ENCODE measurements at places on chromosomes 7 and 10.

- no peak for DNase-seq
Observed at GRCh38 chr10:97737770-97738265, 890 bp downstream of the ZFYVE27 start.

DNA sequence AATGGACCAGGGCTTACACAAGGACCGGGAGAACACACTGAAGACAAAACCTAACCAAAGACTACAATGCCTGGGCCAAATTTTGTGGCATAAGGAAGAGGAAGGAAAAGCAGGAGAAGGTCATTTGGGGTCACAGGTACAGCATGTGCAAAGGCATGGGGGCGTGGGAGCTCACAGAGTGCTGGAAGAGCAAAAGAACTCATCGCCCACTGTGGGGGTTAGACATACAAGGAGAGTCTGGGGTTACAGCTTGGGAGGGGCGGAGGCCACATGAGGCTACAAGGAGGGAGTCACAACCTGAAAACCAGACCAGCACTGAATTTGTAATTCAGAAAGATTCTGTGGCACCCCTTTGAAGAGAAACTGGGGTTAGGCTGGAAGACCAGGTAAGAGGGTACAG lies 9.7 kb downstream of the PUS7 start:
- no peak for DNase-seq

DNA sequence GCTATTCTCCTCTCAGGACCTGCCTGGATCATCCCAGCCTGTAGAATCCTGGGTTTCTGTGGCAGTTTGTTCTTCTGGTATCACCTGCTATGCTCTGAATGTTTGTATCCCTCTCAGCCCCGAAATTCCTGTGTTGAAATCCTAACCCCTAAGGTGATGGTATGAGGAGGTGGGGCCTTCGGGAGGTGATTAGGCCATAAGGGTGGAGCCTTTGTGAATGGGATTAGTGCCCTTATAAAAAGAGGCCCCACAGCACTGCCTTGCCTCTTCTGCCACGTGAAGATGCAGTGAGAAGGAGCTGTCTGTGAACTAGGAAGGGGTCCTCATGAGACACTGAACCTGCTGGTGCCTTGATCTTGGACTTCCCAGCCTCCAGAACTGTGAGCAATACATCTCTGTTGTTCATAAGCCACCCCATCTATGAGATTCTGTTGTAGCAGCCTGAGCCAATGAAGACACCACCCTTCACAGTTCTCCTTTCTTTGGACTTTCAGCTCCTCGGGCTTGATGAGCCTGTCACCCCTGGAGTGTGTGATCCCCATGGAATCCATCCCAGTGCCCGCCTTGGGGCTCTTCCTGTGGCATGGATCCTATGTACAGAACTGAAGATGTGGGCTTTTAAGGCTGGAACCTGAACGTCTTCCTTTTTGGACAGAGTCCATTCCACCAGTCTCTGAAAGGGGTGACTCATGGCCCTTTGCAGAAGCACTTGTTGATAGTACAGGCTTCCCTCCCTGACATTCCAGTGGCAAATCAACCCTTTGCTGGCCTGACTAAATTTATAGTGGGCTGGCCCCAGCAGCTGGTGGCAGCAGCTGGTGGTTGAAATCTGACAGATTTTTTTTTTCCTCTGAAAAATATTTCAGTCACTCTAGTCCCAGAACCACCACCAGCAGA lies 138.0 kb downstream of the TACC2 start:
- peak; percentile 95 for DNase-seq

GRCh38 chr7:37732253-37732652 lies 48.7 kb downstream of the GPR141 start:
- no peak for DNase-seq

DNA sequence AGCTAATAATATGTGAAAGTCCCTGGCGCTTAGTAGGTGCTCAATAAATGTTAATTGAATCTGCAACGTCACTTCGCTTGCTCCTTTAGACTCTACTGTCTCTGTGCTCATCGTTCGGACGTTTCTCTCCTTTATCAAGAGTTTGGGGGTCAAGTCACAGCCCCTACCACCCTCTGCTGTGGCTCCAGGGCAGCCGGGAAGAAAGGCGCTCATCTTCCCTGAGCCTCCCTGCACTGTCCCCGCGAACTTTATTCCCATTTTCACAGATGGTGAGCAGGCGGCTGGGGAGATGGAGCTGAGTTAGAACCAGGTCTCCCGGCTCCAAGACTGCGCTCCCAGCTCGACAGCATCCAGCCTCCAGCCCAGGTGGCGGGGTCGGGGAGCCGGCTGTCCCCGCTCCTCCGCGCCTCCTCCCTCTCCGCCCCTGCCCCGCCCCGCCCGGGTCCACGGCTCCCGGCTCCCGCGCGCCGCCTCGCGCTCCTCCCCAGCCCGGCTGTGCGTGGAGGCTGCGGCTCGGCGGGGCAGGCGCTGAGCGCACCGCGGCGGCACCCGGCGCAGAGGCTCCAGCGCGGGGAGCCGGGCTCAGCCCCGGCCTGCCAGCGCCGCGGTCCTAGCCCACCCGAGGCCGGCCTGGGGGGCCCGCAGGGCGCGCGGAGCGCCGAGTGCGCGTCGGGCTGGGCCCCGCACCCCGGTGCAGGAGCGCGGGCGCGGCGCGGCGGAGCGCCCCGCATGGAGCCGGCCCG lies at the start of gene CLEC2L:
CLEC2L (plus strand) TSS at position 487 of the 743 bp plus-strand sequence; CDS start at position 730, 243 bp downstream.
- no peak for DNase-seq

DNA sequence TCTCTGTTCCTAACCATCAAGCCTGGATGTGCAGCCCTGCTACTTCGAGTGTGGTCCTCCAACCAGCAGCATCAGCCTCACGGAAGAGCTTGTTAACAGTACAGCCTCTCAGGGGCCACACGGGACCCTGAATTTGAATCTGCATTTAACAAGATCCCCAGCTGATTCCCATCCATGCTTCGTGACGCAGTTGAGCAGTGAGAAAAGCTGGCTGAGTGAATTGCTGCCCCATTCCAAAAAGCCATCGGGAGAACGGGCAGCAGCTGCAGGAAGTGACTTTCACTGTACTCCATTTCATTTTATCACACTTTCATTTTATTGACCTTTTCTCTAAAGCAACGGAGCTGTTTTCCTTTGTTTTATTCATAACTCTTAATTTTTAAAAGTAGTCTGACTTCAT lies 22.5 kb downstream of the FAM171A1 start:
- no peak for DNase-seq

DNA sequence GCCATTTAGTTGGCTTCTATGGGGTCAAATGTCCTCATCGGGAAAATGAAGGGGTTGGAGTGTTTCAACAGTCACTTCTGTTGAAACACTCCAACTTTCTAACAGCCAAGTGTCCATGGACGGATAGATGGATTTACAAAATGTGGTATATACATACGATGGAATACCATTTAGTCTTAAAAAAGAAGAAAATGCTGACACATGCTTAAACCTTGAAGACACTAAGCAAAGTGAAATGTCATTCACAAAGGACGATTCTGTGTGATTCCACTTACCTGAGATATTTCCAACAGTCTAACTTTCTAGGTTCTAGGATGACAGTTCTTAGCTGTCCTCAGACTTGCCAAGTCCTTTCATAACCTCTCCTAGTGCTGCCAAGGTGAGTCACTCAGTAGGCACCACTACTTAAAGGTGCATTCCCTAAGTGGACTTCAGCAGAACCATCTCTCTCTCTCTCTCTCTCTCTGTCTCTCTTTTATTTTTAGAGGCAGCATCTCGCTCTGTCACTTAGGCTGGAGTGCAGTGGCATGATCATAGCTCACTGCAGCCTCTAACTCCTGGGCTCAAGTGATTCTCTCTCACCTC lies 69.0 kb downstream of the DENND2A start:
- DNase-seq, result peak; percentile 17

GRCh38 chr7:117445206-117445605 lies 17.9 kb upstream of the ASZ1 start:
- no peak for DNase-seq

- no peak for DNase-seq
Observed at GRCh38 chr10:126375299-126375698, 13.0 kb downstream of the ADAM12 start.

GRCh38 chr7:2520761-2521290 lies 1.3 kb downstream of the LFNG start:
- DNase-seq, result peak; percentile 49

- DNase-seq, result peak; percentile 26
Observed at GRCh38 chr10:101682172-101682825, 12.7 kb downstream of the FBXW4 start.

DNA sequence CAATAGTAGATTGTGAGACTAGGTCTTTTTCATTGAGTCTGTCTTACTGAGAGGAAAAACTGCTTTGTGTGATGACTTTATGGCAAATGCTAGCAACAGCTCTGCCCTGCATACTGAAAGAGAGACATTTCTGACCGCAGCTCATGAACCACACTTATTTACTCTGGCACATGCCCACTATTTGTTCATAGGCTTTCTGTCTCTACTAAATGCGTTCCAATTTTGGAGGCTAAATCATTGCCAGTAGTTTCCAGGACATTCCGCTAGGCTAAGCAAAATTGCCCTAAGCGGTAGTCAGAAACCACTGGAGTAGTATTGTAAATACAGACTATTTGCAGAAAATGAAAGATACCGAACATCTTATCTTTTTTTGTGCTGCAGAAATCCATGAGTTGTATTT lies 55.6 kb upstream of the DLX6 start:
- DNase-seq, result no peak

Measured in ELR (cell line).